ENCODE measurements at places on chromosomes 6 and 20.

GRCh38 chr6:154482858-154483257 lies 27.6 kb downstream of the CNKSR3 start:
- no peak for DNase-seq

DNA sequence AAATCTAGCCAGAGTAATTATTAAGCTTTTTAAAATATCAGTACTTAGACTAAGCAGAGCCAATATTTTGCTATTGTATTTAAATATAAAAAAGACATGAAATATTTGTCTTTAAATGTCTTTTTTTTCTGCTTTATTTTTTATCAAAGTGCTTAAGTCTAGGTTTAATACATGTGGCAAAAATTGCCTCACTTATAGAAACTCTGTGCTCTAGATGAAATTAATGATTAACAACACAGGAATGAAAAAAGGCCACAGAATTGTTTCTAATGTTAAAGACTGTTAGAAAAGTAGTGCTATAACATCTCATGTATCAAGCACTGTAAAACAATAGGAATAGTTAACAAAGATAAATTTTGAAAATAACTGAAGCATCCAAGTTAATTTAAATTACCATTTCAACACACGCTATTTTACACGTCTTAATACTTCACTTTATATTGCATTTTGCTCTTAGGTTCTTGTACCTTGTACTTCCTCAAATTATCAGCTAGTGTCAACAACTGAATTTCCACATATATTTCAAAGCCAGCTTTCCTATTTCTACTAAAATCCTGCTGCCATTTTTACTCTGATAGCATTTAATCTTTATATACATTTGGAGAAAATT lies 1515.1 kb downstream of the HACE1 start:
- DNase-seq = no peak

DNA sequence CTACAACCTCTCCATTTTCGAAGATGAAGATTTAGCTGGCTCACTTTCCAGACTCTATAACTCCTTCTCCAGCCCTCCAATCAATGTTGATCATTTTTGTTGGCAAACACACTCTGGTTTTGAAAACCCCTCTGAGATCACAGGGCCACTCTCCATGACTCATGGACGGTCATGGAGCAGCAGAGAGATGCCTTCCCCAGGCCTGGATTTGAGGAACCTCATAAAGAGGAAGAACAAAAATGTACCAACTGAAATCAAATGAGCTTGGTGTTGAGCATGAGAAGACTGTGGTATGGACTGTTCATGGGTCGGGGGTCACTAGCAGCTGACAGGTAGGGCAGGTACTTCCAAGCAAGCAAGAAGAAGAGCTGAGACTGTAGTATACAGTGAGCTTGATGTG lies 112.8 kb upstream of the INSM1 start:
- DNase-seq = no peak

DNA sequence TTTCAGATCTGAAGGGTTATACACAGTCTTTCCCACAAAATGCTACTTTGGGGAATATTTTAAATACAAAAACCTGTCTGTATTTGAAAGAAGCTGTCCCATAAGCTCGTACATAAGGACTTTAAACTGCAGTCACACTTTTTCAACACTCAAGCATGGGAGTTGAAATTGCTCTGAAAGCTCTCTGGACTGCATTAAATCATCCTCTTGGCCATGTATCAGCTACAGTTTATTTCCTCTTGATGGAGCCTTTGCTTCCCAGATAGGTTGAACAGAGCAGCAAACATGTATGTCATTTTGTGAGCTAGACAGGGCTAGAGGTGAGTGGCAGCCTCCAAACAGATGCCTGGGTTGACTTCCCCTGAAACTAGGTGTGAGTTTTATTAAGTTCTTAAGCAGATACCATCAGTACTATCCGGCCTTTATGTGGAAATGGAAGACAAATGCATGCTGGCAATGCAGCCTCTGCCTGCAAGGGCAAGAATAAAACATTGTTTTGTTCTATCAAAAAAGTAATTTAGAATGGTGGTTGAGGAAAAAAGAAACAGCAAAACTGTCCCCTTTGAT lies 105.9 kb upstream of the ENPP5 start:
- DNase-seq = no peak

GRCh38 chr6:6703699-6704098 lies 115.2 kb downstream of the LY86 start:
- no peak for DNase-seq

GRCh38 chr20:2142649-2143048 lies 41.0 kb downstream of the STK35 start:
- DNase-seq = no peak

- DNase-seq = no peak
These were observed 66.7 kb downstream of the TRAM2 start for GRCh38 chr6:52510213-52510562.

GRCh38 chr6:44395501-44395900 lies 8.0 kb downstream of the CDC5L start:
- DNase-seq = no peak

DNA sequence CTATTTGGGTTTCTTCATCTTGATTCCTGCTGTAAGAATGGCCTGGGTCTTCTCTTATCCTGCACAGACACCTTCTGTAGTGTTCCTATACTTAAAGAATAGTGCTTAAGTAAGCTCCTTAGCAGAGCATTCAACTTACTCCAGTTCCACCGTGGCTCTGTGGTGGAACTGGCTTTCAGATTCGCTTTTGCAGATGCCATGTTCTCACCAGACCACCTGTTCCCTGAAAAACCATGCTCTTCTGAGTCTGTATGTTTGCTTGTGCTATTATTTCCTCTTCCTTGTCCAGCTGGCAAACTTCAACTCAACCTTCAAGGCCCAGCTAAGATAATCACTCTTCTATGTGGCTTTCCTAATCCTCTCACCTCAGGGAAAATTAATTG lies 4.9 kb downstream of the ELMO2 start:
- DNase-seq = no peak

DNA sequence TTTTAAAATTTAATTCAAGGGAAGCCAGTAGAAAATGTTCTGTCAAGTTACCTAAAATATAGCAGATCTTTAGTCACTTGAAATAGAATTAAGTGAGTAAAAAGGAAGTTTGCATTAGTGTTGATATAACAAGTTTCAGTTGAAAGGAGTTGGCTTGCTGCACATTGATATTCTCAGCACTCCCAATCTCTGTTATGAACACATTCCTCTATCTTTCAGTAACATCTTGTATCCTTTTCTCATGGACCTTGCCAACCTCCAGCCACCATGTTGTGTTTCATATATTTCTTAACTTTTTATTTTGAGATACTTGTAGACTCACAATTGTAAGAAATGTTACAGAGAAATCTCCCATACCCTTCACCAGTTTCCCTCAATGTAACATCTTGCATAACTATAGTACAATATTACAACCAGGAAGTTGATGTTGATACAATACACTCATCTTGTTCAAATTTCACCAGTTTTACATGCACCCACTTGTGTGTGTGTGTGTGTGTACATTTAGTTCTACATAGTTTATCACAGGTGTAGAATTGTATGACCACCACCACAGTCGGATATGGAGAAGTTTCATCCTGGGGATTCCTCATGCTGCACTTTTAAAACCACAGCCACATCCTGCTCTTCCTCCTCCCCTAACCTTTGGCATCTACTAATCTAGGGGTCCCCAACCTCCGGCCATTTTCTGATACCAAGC lies 20.2 kb upstream of the PAQR8 start:
- DNase-seq = no peak

DNA sequence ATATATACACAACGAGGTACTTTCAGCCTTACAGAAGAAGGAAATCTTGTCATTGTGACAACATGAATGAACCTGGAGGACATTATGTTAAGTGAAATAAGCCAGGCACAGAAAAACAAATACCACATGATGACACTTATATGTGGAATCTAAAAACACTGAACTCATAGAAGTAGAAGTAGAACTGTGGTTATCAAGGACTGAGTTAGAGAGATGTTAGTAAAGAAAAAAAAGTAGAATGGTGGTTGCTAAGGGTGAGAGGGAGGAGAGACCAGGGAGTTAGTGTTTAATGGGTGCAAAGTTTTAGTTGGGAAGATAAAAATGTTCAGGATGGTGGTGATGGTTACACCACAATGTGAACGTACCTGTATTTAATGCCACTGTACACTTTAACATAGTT lies 4.8 kb upstream of the STX11 start:
- DNase-seq = no peak

GRCh38 chr6:84897011-84897410 lies 132.6 kb upstream of the TBX18 start:
- no peak for DNase-seq

- no peak for DNase-seq
These were observed 731.6 kb upstream of the MANEA start for GRCh38 chr6:94845742-94846141.

GRCh38 chr6:7674291-7674690 lies 51.6 kb upstream of the BMP6 start:
- DNase-seq = no peak

DNA sequence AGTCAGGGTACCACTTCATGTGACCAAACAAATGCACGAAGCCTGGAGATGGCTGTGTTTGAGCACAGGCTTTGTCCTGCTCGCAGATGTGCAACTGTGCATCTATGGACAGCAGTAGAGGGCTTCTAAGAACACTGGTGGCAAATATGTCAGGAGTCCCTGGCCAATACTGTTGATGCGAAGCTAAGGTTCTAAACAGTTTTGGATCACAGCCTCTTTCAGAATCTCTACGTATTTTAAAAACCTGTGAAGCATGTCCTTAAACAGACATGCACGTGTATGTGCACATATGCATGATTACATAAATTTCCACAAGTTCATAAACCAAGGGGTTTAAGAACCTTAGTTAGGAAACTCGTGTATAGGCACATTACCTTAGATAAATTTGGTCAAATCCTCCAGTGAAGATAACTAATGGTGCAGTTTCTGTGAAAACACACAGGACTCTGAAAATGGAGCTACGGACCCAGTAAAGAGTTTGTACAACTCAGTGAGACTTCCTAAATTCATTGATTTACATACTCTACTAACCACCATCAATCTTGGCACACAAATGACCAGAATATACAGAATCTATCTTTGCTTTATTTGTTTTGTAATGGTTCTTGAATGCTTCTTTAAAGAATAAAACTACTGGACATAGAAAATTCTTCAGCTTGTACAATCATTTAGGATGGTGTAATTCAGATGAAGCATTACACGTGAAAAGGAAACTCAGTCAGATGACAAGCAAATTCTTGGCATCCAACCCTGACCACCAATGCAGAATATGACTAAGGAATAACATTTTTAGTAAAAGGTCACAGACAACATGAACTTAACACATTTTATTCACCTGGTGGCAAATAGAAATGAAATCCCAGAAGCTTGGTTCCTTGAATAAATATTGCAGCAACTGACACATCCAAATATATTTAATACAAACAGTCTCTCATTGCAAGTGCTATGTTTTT lies 27.4 kb downstream of the KCNQ5 start:
- DNase-seq = peak; percentile 89

DNA sequence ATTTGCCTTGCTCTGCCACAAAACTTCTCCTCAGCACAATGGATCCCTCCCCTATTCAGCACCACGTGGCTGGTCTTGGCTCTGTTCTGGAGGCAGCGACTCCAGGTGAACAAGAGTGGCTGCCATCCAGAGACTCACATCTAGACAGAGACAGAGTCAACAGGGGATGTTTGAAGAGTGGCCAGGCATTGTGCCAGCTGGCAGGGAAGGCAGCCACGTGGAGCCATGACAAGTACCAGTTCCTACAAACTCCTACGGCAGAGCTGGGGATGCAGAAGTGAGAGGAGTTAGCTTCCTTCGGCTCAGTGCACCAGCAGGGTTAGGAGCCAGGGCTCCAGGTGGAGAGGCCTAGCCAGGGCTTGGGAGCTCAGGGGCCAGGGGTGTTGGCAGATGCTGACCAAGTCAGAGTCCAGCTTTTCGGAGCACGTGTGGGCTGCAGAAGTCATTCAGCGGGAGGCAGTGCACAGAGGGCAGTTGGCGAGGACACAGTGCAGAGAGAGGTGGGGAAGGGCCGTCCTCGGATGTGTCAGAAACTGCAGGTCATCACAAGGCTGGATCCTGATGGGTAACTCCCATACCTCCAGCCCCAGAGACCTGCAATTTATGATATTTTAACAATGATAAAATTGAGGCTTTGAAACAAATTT lies 171.7 kb upstream of the PDE10A start:
- DNase-seq = no peak

GRCh38 chr6:43070028-43070632 lies 6.0 kb upstream of the PTK7 start:
- DNase-seq = peak; percentile 85

DNA sequence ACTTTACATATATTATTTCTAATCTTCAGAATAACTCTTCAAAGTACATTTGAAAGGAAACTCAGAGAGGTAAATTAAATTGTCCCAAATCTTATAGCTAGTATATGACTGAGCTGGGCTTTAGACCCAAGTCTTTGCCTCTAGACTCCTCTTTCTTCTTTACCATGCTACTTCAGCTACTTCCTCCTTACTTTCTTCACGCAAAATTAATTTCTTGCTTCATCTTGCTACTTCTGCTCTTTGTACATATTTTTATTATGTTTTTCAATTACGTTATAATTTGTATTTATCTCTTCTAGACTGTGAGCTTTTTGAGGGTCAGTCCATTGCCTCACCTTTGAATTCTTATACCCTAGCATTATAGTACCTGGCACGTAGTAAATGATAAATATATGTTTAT lies 5.3 kb downstream of the TMEM170B start:
- no peak for DNase-seq
